Stimulated activated CD8-positive, alpha-beta memory T cell treated with anti-CD3 and anti-CD28 coated beads, Interleukin-4, amount 100 ng/mL, for 4 hours (primary cell): ENCODE measurements at places on chromosomes 7 and 10.

- DNase-seq = no peak
Observed at GRCh38 chr7:39588416-39588815, 22.2 kb downstream of the YAE1 start.

GRCh38 chr10:70435241-70436085, 6.0 kb downstream of the NODAL start:
- DNase-seq = no peak

DNA sequence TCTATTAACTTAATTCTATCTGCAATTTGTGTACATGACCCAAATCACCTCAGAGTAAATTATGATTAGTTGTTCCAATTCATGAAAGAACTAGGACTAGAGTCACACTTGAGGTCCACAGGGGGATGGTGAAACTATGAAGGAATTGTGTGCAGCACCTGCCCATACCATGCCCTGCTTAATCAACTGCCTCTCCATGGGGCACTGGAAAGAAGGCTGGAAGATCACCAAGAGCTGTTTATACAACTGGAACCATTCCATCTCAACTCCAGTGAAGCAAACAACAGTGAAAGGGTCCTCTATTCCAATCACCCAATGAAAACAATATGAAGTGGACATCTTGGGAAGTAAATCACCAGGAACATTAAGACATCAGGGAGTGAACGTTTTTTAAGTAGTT, 98.7 kb upstream of the SEMA3D start:
- DNase-seq = no peak

- no peak for DNase-seq
Observed at GRCh38 chr7:65846008-65846570, 26.8 kb upstream of the VKORC1L1 start.

- DNase-seq = no peak
Observed at GRCh38 chr10:87059401-87059800, 35.2 kb downstream of the GLUD1 start.

DNA sequence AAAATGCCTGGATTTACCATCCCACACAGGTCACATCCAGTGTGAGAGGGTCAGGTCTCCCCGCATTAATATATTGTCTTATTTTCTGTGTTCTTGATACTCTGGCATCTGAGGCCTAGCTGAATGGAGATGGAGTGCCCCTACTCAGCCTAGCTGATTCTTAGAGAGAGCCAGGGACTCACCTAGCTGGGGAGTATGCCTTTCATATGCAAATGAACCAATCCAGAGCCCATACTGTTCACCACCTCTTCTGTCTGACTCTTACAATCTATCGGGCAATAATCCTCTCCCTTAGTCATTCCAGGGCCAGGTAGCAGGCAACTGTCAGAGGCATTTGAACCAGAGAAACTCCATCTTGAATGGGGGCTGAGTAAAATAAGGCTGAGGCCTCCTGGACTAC, 46.3 kb downstream of the LBX1 start:
- DNase-seq = no peak
